Activated naive CD8-positive, alpha-beta T cell treated with anti-CD3 and anti-CD28 coated beads, Interleukin-2, amount 50 U/mL, for 16 hours (primary cell): ENCODE measurements at places on chromosomes 16 and 17.

DNA sequence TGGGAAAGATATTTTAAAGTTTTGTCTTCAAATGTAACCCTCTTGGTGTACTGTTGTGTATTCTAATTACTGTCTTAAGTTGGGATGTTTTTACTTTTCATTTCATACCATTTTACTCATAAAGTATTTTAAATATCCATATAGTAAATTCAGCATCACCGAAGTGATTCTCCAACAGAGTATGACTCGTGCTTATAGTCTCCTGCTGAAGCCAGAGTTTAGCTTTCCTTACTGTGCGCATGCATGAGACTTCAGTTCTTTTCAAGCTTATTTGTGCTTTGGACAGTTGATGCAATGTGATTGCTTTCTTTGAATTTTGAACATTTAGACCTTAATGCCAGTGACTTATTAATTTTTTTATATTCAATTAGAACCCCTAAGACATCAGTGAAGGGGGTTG, 7.4 kb upstream of the VPS35L start:
- DNase-seq = no peak

- no peak for DNase-seq
Measured at GRCh38 chr17:79627766-79628690, 17.2 kb upstream of the RBFOX3 start.

DNA sequence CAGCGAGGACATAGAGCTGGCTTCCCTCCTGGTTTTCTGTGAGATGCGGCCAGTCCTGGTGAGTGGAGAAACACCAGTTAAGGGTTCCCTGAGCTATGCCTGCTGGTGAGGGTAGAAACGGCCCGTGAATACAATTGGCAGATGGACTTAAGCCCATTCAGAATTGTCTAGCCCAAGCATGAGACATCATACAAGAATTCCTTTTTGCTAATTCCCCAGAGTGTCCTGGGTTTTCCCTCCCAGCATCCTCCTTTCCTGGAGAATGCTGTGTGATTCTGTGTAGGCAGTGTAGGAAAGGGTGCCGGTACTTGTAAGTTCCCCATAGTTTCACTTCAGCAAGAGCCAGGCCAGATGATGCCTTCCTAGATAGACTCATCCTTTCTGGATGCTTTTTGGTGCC, 65.1 kb downstream of the SDR42E1 start:
- no peak for DNase-seq

DNA sequence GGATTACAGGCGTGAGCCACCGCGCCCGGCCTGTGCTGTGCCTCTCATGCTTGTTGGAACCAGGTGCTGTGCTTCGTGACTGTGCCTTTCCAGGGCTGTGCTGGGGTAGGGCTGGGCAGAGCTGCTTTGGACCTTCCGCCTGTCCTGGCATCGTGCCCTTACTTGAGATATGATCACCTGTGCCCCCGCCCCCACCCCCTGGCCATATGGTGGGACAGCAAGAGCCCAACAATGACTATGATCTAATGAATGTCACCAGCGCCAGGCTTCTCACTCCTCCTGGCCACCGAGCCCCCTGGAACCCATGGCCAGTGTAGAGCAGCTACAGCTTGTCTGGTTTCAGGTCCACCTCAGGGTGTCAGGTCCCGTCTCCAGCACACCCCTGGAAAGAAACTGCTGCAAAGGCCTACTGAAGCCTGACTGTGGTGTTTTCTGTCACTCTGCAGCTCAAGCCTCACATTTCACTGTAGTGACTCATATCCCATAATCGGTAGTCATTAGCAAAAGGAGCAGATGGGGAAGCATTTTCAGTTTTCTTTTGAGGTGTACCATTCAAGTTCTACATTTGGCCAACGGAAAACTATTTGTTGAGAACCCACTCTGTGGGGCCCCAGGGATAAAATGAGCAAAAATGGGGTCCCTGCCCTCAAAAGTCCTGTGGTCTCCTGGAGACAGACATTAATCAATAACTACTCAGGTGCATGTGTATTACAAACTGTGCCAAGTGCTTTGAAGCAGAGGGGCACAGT, 22.1 kb downstream of the FCSK start:
- no peak for DNase-seq

DNA sequence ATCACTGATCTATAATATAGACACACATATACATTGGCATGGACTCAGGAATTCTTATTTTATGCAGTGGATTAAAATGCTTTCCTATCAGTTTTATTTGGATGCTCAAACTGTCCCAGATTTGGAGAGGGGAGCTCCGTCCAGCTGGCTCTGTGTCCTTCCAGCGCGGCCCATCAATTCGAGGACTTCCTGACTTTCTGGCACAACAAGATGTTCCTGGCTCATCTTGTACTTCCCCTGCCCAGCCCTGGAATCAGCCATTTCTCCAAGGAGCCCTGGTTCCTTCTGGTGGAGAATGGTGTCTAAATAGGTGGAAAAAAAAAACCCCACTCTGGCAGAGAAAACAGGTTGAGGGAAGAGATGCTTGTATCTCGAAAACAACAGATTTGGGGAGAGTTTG, 94.5 kb downstream of the CRISPLD2 start:
- no peak for DNase-seq

GRCh38 chr16:47064775-47065174, 79.0 kb downstream of the NETO2 start:
- DNase-seq = no peak
